ENCODE measurements at places on chromosomes 5 and 9.

- no peak for DNase-seq
Measured at GRCh38 chr9:106481013-106481609, 381.9 kb upstream of the ZNF462 start.

- DNase-seq: no peak
Measured at GRCh38 chr5:14584848-14585247, 3.3 kb downstream of the OTULINL start.

DNA sequence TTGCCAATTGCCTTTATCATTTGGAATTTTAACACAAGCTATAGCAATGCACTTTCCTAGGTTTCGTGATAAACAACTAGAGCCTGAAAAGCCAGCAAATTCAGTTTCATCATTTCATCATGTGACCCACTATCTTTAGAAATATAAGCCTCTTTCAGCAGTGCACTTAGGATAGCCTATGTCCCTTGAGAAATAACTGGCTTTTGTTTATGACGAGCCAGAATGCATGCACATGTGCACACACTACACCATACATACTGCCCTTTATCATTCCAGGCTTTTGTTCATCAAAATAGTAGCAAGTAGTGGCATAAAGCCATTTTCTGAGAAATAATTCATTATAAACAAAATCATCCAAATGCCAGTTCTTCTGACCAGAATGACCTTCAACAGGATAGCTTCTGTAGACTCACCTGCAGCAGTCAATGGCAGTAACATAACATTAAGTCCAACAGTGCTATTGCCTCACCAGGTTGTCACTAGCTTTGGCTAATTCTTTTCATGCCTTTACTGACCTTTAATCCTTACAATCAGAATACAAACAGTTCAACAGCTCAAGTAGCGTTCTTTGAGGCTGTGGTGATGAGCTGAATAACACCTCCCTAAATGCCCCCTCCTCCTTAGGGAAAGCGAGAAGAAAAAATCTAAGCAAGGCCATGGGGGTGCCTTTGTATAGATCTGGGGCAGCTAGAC lies 132.3 kb upstream of the SMARCA2 start:
- no peak for DNase-seq

- DNase-seq: no peak
Measured at GRCh38 chr9:87515006-87515405, 17.3 kb downstream of the DAPK1 start.

DNA sequence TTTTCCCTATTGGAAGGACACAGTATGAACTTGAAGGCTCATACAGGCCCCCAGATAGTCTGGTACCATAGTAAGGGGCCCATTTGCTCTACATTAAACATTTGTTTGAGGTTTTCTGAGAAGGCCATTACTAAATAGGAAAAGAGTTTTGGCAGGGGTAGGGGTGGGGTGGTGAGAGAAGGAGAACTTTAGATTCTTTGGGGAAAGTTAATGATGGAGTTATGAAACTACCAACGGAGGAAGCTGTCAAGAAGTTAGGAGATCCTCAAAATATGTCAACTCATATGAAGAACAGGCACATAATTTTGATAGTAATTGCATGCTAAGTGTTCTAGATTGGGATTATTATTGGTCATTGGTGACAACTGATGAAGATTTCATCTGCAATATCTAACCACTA lies 114.7 kb downstream of the TAF11L14 start:
- DNase-seq: no peak

- no peak for DNase-seq
Measured at GRCh38 chr5:142404046-142404477, 79.2 kb upstream of the SPRY4 start.

GRCh38 chr5:79713727-79714126 lies 24.1 kb downstream of the CMYA5 start:
- DNase-seq: no peak

GRCh38 chr9:34651876-34652601 lies at the start of gene IL11RA:
TSS of gene IL11RA (plus strand) at chr9:34652185. CDS start at chr9:34655218, 3,033 bp downstream.
- peak; percentile 95 for DNase-seq

- no peak for DNase-seq
Measured at GRCh38 chr5:133706506-133707430, 94.4 kb upstream of the FSTL4 start.

GRCh38 chr5:26940994-26941393 lies 97.4 kb downstream of the CDH9 start:
- DNase-seq: no peak

DNA sequence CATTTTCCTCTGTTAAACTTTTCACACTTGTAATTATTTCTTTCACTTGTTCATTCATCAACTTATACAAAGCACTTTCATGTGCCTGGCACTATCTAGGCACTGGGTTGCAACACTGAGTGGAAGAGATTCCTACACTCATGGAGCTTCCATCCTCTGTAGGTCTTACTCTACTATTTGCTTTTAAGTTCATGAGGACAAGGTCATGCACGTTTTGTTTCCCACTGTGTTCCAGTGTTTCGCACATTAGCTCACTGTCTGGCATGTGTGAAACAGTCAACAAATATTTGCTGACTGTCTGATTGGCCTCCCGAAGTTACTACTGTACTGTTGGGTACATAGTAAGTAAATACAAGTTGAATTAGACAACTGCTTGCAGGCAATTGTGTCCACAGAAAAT lies 87.9 kb upstream of the IFNK start:
- no peak for DNase-seq

DNA sequence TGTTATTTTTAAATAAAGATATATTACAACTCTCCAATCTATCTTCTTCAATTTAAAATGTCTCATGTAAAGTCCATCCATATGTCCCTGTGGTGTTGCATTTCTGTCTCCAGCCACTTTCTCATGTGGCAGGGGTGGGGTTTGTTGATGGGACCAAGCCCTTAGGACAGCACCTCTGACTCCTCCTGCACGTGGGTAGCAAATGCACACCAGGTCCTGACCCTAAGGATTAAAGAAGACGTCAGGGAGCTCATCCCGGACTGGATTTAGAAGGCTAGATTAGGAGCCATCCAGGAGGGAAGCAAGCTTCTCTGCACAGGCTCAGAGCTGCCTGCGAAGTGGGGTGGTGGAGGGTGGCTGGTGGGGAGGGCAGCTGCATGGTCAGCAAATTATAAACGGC lies 38.9 kb upstream of the FAM120AOS start:
- DNase-seq: no peak

DNA sequence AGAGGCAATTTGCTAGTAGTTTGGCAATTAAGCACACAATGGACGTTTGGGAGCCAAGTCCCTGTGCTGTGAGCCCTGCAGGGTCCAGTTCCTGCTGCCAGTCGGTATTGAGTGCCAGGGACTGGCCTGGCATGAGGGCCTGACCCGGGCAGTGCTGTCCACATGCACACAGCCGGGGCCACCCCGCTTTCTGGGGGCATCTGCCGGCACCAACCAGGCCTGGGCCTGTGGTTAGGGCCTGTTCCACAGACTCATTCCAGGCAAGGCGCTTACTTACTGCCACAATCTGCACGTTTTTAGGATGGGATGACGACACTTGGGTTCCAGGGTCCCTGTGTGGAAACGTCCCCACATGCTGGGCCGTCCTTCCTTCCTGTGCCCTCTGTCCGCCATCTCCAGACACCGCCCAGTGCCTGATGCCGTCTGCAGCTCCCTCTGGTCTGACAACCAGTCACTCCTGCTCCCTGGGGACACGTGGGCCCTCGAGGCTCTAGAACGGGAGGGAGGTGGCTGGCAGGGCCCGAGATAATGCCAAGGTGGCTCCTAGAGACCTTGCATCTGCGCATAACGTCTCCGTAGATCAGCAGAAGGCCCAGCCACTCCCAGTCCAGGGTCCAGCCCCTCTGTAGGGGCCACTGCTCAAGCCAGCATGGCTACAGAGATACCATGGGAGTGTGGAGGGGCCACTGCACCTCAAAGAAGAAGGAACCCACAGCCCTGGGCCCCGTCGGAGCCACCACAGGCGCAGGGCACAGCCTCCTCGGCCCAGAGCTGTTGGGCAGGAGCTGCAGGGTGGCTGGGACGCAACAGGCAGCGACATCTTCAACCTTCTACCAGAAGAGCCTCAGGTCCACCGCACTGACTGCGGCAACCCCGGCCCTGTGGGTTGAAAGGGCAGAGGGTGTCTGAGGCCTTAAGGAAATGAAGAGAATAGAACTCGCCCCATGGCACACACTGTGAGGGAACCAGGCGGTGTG lies 24.7 kb downstream of the SLC9A3 start:
- no peak for DNase-seq

DNA sequence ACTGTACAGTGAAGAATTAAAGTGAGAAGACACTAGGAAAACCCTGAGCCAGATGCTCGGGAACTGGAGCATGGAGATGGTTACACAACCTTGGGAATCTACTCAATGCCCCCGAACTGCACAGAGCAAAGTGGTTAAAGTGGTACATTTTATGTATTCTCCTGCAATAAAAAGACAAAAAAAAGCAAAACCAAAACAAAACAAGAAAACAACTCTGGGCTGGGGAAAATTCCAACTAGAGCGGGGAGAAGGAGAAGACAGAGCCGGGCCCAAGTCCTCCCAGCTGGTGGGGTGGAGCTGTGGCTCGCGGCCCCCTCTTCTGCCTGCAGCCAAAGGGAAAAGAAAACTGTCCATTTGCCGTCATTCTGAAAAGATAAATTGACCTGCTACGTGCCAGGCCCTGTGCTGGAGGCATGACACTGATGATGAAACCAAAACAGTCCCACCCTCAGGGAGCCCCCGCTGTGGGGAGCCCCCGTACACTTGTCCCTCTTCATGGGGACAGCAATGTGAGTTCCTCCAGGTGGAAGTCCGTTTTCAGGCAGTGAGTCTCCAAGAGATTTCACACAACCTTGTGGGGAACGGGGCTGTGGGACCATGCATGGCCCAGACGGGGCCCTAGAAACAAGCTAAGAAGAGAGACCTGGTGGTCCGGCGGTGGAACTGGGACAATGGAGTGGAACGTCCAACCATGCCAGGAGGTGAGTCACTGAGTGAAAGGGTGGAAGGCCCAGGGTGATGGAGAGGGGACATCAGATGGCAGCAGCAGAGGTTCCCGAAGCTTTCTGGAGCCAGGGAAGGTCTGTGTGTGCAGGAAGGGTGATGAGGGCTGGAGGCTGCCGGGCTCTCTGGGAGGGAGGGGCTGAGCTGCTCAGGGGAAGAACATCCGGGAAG lies 114.8 kb upstream of the COL5A1 start:
- peak; percentile 67 for DNase-seq

GRCh38 chr9:34371886-34372466 lies 4.7 kb downstream of the MYORG start:
- no peak for DNase-seq

- DNase-seq: no peak
Measured at GRCh38 chr9:21137020-21137419, 4.6 kb downstream of the IFNW1 start.

DNA sequence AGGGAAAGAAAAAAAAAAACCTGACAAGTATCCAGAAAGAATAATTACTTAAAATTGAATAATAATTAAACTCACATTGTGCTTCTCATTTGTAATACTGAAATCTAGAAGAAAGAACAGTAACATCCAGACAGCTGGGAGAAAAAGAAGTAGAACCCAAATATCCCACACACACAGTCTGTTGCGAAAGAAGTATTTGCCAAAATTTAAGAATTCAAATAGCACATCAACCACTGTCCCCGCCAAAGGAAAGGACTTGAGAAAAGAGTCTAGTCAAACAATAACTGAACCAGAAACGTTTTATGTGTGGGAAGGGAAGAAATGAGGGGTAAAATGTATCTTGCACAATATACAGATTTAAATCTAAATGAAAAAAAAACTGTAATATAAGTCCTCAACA lies 202.8 kb downstream of the MLLT3 start:
- no peak for DNase-seq

DNA sequence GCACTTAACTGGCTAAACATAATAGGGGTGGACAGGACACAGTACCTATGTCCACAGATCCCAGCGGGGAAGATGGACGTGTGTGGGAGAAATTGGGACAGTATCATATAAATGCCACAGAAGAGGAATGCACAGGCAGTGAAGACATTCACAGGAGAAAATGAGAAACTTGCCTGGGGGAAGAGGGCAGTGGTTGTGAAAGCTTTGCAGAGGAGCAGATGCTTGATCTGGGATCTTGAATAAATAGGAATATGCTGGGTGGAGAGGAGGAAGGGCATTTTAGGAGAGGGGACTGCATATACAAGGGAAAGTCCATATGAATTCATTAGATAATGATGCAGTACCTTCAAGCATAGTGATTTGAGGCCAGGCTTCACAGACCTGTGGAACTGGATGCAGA lies 13.6 kb downstream of the TMEM268 start:
- no peak for DNase-seq

- DNase-seq: no peak
Measured at GRCh38 chr5:145965804-145966203, 29.4 kb downstream of the SH3RF2 start.

- DNase-seq: peak; percentile 96
Measured at GRCh38 chr9:135701959-135702721, at the start of gene KCNT1. TSS of gene KCNT1 (plus strand) at chr9:135702185. CDS start at chr9:135702259, 74 bp downstream.

- DNase-seq: no peak
Measured at GRCh38 chr9:85178474-85178873, 508.9 kb downstream of the NTRK2 start.

- DNase-seq: no peak
Measured at GRCh38 chr5:39539470-39539869, 114.7 kb upstream of the DAB2 start.

GRCh38 chr5:155987265-155987810 lies 339.6 kb upstream of the SGCD start:
- no peak for DNase-seq

DNA sequence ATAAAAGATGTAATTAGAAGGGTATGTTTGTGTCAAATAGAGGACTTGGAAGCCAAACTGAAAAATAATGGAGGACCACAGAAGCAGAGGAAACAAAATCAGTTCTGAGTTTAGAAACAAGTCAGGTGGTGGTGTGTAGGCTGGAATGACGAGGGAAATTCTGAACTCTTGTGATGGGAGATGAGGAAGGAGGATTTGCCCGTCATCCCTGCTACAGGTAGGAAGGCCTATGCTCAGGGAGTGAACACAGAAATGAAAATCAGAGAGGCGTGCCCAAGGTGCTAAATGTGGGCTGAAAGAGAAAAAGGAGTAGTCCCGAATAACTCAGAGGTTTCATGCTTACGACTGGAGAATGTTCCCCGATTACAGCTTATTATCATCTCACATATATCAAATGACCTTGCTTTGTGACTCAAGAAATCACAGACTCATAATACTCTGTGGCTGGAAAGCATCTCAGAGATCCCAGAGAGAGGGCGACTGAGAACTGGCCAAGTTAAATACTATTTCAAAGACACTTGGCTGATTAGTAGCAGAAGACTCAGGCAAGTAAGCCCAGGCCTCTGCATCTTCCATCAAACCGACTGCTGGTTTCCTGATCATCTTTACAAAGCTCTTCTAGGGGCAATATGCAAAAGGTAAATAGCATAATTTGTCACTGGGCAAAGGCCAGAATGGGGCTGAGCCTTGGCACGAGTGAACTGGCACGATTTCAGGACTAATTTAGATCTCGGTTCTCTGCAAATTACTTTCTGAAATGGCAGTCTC lies 126.0 kb downstream of the SUSD1 start:
- DNase-seq: peak; percentile 44

Measured in AG20443 (cell line).